ENCODE measurements at places on chromosomes 1 and 21. TPM values are rescaled to one million over a fixed set of nuclear protein-coding genes. Genes with fewer than 3 reads are reported as not detected.

HFM1 gene
- 0.87 TPM for total RNA-seq

C1orf94 gene
- total RNA-seq, result 0.12 TPM

LEFTY1 gene
- not detected for total RNA-seq

CD1C gene
- not detected for total RNA-seq

OLFML3 gene
- total RNA-seq, result 300 TPM

CFHR3 gene
- not detected for total RNA-seq

C1orf21 gene
- total RNA-seq, result 37.1 TPM

ZBTB21 gene
- total RNA-seq, result 11.1 TPM

TMPRSS3 gene
- total RNA-seq, result not detected

STUM gene
- total RNA-seq, result not detected

RASSF5 gene
- total RNA-seq, result 0.50 TPM

PTPRF gene
- 58.4 TPM for total RNA-seq

FMO5 gene
- 0.77 TPM for total RNA-seq

FAM151A gene
- total RNA-seq, result not detected

GUCA2A gene
- total RNA-seq, result not detected

FCAMR gene
- not detected for total RNA-seq

LEMD1 gene
- not detected for total RNA-seq

FOXD3 gene
- not detected for total RNA-seq

TRIM62 gene
- 1.4 TPM for total RNA-seq

HSF2BP gene
- 1.00 TPM for total RNA-seq

CADM3 gene
- 0.22 TPM for total RNA-seq

SERTAD4 gene
- 0.33 TPM for total RNA-seq

ACOT11 gene
- total RNA-seq, result 5.7 TPM

LCE1E gene
- not detected for total RNA-seq

LY9 gene
- not detected for total RNA-seq

TIAM1 gene
- total RNA-seq, result 0.37 TPM

CDA gene
- total RNA-seq, result 4.0 TPM

TRAF3IP3 gene
- total RNA-seq, result not detected

SEMA6C gene
- total RNA-seq, result 0.66 TPM

GPX7 gene
- total RNA-seq, result 11.7 TPM
